ENCODE measurements at places on chromosomes 7 and 10.

DNA sequence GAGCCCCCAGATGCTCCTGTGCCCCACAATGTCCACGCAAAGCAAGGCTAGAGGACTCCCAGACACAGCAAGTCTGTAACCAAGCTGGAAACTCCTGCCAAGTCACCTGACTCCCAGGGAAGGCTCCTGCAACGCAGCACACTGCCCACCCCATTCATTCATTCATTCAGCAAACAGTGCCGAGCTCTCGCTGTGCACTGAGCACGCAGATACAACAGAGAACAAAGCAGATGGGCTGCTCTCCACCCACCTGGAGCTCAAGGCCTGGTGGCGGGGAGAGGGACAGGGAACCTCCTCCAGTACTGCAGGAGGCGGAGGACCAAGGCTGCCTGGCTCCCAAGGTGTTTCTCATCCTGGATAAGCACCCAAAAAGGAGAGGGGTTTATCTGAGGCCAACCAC is 8.6 kb downstream of the KCNH2 start:
- DNase-seq = no peak

GRCh38 chr10:109956454-109957091 is 33.3 kb upstream of the XPNPEP1 start:
- no peak for DNase-seq

DNA sequence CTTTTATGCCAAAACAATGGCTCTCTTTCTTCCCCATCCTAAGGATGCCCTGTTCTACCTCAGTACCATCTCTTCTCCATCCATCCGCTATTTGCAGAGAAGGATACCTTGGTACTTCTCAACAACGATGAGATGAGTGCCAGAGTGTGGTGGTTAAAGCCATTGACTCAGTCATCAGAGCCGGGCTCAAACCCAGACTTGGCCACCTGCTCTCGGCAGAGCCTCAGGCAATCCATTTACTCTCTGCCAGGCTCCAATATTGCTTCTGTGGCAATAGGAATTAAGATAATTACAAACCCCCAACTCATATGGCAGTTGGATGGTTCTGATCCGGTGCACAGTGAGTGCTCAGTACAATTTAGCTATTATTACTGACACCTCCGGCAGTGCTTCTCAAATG is 121.3 kb downstream of the PRLHR start:
- no peak for DNase-seq

- DNase-seq = no peak
Measured at GRCh38 chr10:95475827-95476468, 85.2 kb downstream of the SORBS1 start.

DNA sequence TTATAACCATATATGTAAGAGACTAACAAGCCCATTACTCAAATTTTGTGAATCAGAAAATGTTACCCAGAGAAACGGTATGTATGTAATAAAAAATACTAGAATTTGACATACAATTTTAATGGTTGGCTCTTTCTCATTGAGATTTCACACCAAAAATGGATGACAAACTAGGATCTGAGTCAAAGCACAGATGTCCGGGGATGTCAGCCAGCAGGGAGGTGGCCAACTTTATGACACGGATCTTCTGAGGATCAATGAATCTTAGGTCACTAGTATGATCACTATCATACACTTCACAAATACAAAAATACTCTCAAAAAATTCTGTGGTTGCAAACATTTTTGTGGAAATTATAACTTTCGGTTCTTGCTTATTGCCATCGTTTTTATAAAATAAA is 173.5 kb upstream of the NFE2L3 start:
- no peak for DNase-seq

DNA sequence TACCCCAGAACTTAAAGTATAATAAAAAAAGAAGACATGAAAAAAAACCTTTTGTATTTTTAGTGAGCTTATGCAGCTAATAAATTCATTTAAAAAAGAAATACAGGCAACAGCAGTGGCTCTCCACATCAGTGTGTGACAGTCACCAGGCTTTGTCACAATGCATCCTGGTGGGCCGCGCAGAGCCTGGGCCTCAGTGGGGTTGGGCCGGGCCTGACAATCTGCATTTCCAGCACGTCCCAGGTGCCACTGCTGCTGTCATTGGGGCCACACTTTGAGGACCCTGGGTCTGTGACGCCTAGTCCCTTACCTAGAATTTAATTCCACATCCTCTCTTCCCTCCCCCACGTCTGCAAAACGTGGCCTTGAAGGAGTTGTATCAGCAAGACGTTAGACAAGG is 284.5 kb downstream of the ADARB2 start:
- DNase-seq = no peak

GRCh38 chr10:110755781-110756180 is 111.6 kb downstream of the RBM20 start:
- DNase-seq = no peak

GRCh38 chr10:42952349-42952748 is 124.5 kb upstream of the RET start:
- no peak for DNase-seq

- no peak for DNase-seq
Measured at GRCh38 chr7:18564779-18565178, 69.2 kb downstream of the HDAC9 start.

GRCh38 chr7:29622335-29623265 is 59.0 kb downstream of the PRR15 start:
- DNase-seq = no peak

DNA sequence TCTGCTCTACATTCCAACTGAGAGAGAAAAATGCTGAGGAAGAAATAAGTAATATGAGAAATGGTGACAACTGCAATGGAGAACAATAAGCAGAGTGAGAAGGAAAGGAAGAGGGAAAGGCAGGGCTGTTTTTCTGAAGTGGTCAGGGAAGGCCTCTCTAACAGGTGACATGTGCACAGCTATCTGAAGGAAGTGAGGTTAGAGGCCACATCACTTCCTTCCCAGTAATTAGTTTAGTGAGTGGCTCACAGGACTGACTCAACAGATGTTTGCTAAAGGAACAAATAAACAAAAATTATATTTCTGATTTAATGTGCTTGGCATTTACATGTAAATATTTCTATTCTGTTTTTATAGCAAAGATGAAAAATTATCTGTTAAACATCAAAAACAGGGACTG is 77.9 kb downstream of the ARHGAP21 start:
- no peak for DNase-seq

- no peak for DNase-seq
Measured at GRCh38 chr7:158389514-158390425, 197.9 kb downstream of the PTPRN2 start.

DNA sequence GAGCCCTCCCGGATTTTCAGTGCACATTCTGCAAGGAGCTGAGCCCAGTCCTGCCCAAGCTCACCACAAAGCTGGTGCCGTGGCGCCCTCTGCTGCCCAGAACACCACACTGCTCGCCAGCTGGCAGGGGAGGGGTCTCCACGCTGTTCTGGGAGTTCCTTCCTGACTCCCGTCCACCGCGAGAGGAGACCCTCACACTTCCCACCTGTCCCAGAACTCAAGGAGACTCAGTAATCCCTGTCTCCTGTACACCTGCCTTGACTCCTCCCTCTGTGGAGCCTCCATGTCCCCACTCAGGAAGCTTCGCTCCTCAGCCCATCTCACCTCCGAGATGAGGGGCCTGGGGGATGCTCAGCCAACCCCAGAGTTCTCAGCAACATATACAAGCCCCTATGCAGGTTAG is 11.3 kb downstream of the C10orf105 start:
- DNase-seq = peak; percentile 62

- no peak for DNase-seq
Measured at GRCh38 chr10:117516681-117517080, 25.9 kb upstream of the EMX2 start.

- DNase-seq = no peak
Measured at GRCh38 chr7:30596014-30596641, 1.4 kb downstream of the GARS1 start.

- no peak for DNase-seq
Measured at GRCh38 chr10:102113956-102114857, 6.0 kb downstream of the LDB1 start.

- peak; percentile 31 for DNase-seq
Measured at GRCh38 chr7:35185908-35186731, 67.8 kb downstream of the TBX20 start.

DNA sequence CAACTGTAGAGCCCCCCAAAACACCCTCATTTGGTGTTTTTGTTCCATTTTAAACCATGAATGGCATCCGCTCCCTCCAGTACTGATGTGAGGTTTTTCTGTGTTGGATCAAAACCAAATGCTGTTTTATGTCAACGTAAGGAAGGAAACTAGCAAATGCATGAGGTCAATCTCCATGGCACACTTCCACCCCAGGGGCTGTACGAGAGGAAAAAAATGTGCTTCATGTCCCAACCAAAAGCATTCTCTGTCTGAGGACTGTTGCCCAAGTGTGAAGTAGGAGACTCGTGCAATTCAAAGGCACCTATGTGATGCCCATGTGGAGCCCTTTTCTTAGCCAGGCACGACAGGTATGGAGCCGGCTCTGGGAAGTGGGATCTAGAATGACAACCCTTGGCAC is 180.3 kb upstream of the MKI67 start:
- DNase-seq = no peak

DNA sequence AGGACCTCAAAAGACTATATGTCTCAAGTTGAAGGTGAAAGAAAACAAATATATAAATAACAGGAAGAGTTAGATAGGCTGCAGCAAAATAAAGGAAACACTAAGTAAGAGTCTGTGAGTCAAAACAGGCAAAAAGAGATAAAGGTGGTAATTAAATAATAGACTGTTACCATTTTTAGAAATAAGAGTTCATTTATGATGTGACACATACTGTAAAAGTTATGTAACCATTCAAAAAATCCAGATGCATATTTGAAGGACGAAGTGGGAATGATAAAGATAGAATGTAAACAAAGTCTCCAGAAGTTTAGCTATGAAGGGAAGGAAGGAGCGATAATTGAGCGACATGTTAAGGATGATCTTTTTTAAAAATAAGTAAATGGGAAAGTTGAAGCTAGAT is 50.5 kb downstream of the HECTD2 start:
- DNase-seq = no peak

GRCh38 chr10:19809481-19809880 is 6.8 kb upstream of the PLXDC2 start:
- DNase-seq = no peak

GRCh38 chr10:78779339-78779955 is 289.3 kb upstream of the ZMIZ1 start:
- no peak for DNase-seq

DNA sequence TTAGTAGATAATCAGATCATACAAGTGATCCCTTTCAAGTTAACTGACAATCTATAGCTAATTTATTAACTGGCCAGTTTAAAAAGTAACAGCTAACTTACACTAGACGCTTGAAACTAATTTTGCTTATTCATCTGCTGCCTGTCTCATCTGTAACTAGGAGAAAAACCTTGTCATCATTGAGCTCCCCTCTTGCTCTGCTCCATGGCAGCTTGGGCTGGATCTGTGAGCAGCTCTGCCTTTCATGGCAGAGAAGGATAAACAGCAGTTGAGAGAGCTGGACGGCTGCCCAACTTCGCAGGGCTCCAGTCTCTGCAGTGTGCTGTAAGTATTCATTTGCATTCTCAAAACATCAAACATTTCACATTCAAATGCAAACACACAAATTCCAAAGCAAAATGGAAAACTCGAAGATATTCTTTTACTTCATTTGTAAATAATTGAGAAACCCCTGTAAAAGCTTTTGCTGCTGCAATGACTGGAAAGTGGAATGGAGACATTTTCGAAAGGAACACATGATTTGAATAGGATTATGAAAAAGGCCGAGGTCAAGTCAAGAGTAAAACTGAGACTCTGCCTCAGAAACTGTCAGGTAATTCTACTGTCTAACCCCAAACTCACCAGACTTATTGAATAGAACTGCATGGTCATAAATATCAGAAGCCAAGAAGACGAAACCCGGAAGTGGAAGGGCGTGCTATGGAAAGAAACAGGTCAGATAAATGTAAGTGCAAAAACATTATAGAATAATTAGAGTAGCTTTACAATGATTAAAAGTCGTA is 17.6 kb downstream of the SLC35B4 start:
- peak; percentile 68 for DNase-seq

- no peak for DNase-seq
Measured at GRCh38 chr7:12889391-12889790, 202.0 kb downstream of the ARL4A start.

DNA sequence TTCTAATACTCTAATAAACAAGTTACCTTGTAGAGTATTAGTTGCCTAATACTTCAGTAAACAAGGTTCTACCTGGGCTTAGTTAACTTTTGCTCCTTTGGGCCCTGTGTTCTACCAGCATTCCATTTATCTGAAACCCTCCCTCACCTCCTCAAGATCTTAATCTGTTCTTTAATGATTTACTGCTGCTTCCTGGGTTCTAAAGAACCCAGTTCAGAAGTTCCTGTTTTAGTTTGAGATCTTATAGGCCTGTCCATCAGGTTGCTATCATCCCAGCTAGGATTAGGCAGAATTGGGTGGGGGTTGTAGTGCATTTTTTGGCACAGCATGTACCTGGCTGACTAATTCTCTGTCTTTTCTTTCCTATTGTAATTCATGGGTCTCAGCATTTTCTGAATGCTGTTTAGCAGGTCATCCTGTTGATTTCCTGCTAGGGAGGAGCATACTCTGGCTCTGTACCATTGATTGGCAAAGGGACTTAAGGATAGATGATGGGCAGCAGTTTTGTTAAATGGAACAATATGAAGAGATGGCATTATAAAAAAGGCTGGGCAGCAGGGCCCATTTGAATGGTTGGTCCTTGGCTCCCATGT is 53.7 kb upstream of the TMEM248 start:
- no peak for DNase-seq

DNA sequence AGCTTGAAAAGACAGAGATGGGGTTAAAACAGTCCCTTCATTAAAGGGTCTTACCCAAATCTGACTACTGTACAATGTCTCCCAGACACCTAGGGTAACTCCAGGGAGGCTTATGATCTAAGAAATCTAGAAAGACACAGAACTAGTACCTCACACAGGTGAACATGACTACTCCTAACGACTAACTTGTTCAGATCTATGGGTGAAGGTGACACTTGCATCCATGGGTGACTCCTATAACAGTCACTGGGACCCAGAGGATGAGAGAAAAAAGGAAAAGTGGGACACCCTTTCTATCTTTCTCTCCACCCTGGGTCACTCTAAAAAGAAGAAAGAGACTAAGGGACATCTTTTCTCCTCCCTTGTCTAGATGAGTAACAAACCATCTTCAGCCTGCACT is 19.2 kb downstream of the AKR1C8 start:
- no peak for DNase-seq

GRCh38 chr10:116311706-116312490 is 12.3 kb upstream of the CCDC172 start:
- DNase-seq = no peak

DNA sequence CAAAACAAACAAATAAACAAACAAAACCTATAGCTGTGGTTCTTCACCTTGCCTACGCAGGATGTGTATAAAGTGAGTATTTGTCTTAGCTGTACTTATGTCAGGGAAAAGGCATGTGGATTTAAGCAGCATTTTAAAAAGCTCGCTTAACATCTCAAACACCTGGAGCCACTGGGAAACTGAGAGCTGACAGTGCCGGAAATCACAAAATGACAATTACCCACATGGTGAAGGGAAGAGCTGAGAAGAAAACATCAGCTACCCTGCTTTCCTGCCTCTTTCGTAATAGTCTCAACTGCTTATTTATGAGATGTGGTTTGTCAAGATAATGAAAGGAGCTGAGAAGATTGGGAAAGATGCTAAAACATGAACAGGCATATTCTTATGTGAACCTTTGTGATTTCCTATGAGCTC is 31.1 kb upstream of the MSMB start:
- no peak for DNase-seq

- DNase-seq = no peak
Measured at GRCh38 chr7:27890205-27890849, 150.4 kb downstream of the TAX1BP1 start.
